ENCODE measurements at places on chromosomes 1 and 21. TPM values are rescaled to one million over a fixed set of nuclear protein-coding genes. Genes with fewer than 3 reads are reported as not detected.

Gene RGS18
- not detected for total RNA-seq

Gene TMEM200B
- 25.4 TPM for total RNA-seq

Gene DYNLT4
- total RNA-seq: not detected

Gene LCK
- not detected for total RNA-seq

Gene KRTAP19-3
- total RNA-seq: not detected

Gene RNU1-2
- under 0.01 TPM for total RNA-seq

Gene NBPF20
- total RNA-seq: 3.5 TPM

Gene PPIAL4G
- not detected for total RNA-seq

Gene SPRR2E
- total RNA-seq: not detected

Gene OR2T11
- total RNA-seq: not detected
